Hepatic stellate cell (primary cell): ENCODE measurements at places on chromosomes 16 and 17.
A peak's percentile ranks its signal among the peaks of the same experiment; 100 is the strongest.

DNA sequence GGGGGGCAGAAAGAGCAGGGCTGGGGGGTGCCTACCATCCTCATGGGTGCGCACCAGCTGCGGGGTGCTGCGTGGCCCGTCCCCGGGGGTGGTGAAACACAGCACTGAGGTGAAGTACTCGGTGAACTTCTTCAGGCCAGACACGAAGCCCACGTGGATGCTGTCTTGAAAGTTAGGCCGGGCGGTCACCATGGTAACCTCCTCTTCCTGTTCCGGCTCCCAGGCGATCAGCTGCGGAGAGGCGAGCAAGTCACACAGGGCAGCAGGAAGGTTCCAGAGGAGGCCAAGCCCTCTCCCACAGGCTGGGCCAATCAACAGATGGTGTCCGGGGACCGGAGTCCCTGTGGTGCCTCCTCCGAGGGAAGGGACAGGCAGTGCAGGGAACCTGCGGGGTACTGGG, 90.1 kb upstream of the CDC42EP4 start:
- peak; percentile 59 for DNase-seq

- peak; percentile 37 for DNase-seq
Observed at GRCh38 chr16:65024767-65025178, 97.1 kb downstream of the CDH11 start.

DNA sequence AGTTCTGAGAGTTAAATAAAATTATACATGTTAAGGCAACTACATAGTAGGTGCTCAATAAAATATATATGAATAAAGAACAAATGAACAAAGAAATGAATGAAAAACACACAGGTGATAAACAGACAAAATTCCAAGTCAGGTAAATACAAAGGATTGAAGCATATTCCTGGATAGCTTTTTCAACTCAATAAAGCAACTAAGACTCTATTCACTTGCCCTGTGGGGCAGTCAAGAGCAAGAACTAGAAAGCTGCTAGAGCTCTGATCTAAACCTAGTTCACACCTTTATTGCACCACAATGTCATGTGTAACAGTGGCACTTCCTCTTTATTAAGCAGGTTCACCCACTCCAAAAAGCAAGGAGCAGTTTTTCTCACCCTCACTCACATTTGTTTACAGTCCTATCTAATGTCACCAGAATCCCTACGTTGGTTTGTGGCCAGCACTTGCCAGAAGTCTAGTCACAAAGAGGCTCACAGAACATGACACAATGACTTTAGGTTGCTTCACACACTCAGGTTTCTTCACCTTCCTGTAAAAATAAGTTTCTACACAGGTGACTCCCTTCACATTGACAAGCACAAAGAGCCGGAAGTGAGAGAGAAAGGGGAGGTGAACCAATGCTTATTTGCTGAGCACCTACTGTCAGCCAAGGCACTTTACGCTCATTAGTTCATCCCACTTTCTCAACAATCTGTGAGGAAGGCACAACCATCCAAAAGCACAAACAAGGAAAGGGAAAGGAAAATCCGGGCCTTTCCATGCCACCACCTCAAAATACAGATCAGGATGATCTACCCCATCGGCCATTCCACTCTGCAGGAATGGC, 70.8 kb downstream of the XPO6 start:
- DNase-seq, result no peak

GRCh38 chr17:48484850-48485249, 46.0 kb downstream of the HOXB1 start:
- DNase-seq, result no peak

GRCh38 chr16:50306287-50306686, 39.9 kb downstream of the ADCY7 start:
- no peak for DNase-seq

GRCh38 chr16:80804526-80805383, at the start of gene CDYL2:
Gene CDYL2 (minus strand): TSS chr16:80804598. CDS start chr16:80804173, 425 bp downstream.
- peak; percentile 71 for DNase-seq

DNA sequence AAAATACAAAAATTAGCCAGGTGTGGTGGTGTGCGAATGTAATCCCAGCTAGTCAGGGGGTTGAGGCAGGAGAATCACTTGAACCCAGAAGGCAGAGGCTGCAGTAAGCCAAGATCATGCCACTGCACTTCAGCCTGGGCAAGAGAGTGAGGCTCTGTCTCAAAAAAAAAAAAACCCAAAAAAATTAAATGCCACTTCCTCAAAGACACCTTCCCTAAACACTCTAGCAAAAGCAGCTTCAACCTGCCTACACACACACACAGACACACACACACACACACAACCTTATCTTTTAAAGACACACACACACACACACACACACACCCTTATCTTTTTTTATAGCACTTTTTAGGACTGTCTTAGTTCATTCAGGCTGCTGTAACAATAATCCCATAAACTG, 201.7 kb upstream of the PSMD7 start:
- no peak for DNase-seq

- DNase-seq, result no peak
Observed at GRCh38 chr16:70760221-70760620, 40.7 kb downstream of the VAC14 start.

GRCh38 chr17:27368151-27368795, 74.4 kb downstream of the WSB1 start:
- no peak for DNase-seq

DNA sequence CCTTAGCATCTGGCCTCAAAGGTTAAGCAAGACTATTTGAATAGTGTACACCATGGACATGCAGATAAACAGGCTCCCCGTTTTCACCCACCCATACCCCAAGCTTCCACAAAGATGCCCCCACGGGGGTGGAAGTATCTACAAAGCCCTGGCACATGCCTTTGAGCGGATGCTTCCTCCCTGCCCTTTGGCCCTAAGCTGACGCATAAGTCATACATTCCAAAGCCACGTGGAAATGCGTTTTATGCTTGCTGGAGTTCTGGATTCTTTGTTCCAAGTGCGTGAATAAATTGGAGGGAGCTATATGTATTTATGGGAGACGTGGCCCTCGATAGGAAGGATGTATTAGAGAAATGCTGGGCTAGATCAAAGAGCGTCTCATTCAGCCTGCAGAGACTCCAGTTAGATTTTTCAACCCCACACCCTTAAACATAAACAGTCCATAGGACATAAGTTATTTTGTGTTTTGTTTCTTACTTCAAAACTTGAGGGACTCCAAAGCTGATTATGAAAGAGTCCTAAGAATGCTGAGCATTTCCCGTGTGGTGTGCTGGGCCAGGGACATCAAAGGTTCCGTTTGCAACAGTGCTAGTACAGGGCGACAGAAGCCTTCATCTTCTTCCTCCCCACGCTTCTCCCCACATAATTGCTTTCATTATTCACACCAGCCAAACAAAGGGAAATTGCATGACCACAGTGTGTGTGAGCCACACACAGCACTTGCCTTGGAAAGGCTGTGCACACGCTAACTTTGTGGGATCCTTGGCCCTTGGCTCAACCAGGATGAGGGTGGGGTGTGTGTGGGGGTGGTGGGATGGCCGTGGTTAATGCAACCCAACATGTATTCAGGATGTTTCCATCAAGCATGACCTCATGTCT, 73.6 kb downstream of the WIPI1 start:
- no peak for DNase-seq

DNA sequence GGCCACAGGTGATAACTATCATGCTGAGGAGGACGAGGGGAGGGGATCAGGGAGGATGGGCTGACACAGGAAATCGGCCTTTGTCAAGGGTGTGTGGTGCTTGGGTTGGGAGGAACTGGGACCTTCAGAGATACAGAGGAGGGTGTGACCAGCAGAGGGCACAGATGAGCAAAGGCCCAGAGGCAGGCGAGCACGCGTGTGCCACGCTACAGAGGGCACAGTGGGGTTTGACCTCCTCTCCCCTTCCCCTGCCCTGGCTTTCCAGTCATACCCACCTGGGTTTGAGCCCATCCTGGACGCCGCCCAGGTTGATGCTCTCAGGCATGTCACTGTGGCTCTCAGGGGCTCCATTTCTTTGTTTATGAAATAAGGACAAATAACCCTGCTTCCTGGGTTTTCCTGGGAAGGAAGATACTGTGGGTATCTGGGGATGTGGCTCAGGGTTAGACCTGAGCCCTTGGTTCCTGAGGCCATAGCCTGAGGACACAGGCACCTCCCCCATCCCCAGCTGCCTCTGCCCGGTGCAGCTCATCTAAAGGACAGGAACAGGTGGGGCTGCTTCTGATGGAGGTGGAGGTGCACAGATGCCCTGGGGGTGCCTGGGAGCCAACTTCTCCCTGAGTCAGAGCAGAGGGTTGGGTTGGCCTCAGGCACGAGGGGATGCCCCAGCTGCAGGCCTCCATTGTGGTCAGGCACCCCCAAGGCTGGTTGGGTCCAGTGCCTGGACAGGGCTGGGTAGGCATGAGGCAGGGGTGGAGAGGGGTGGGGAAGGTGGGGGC, 51.8 kb downstream of the BEAN1 start:
- DNase-seq, result peak; percentile 78
